ENCODE measurements at places on chromosomes 7 and 10. TPM values are rescaled to one million over a fixed set of nuclear protein-coding genes. Genes with fewer than 3 reads are reported as not detected.

DNA sequence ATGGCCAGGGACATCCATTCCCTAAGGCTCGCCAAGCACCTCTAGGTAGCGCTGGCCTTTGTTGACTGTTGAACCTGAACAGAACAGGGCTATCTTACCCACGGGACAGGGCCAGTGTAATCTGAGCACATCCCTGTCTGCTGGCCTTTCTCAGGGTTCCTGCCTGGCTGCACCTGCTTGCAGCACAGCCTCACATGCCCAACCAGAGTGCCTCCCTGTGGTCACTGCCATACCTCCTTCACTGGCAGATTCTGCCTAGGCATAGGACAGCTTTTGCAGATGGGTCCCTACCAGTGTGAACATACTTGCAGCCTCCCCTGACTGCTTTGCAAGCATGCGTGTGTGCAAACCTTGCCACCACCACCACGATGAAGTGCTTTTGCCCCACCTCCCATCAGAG, 15.8 kb upstream of the LIPN start:
- H3K36me3 ChIP-seq, result no peaks in the 10 kb centered on the region
- H3K27ac ChIP-seq, result no peak overlapping the region
- DNase-seq, result no peak
- H3K4me1 ChIP-seq, result no peaks in the 10 kb centered on the region
- H3K27me3 ChIP-seq, result peaks cover 6% of the 10 kb centered on the region
- no peak overlapping the region for H3K4me3 ChIP-seq

- no peaks in the 10 kb centered on the region for H3K27me3 ChIP-seq
- H3K4me1 ChIP-seq, result no peaks in the 10 kb centered on the region
- H3K36me3 ChIP-seq, result no peaks in the 10 kb centered on the region
Observed at GRCh38 chr10:36765782-36766414, 359.5 kb upstream of the ANKRD30A start.

- DNase-seq, result no peak
- H3K4me3 ChIP-seq, result no peak overlapping the region
- H3K4me1 ChIP-seq, result no peaks in the 10 kb centered on the region
- no peaks in the 10 kb centered on the region for H3K27me3 ChIP-seq
Observed at GRCh38 chr7:18421297-18422002, 74.1 kb upstream of the HDAC9 start.

DNA sequence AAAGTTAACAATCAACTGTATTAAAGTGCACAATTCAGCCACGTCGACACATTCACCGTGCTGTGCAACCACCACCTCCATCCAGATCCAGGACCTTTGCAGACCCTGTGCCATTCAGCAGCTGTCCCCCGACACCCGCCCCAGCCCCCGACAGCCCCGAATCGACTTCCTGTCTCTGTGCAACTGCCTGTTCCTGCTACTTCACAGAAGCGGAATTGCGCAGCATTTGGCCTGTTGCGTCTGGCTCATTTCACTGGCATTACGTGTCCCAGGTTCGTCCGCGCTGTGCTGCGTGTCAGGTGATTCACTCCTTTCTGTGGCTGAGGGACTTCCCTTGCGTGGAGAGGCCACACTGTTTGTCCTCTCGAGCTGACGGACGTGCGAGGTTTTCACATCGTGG, 33.2 kb upstream of the DNAAF5 start:
- no peak overlapping the region for H3K27ac ChIP-seq
- H3K4me3 ChIP-seq, result no peak overlapping the region
- no peaks in the 10 kb centered on the region for H3K27me3 ChIP-seq
- H3K4me1 ChIP-seq, result no peaks in the 10 kb centered on the region
- no peaks in the 10 kb centered on the region for H3K36me3 ChIP-seq
- DNase-seq, result no peak

DNA sequence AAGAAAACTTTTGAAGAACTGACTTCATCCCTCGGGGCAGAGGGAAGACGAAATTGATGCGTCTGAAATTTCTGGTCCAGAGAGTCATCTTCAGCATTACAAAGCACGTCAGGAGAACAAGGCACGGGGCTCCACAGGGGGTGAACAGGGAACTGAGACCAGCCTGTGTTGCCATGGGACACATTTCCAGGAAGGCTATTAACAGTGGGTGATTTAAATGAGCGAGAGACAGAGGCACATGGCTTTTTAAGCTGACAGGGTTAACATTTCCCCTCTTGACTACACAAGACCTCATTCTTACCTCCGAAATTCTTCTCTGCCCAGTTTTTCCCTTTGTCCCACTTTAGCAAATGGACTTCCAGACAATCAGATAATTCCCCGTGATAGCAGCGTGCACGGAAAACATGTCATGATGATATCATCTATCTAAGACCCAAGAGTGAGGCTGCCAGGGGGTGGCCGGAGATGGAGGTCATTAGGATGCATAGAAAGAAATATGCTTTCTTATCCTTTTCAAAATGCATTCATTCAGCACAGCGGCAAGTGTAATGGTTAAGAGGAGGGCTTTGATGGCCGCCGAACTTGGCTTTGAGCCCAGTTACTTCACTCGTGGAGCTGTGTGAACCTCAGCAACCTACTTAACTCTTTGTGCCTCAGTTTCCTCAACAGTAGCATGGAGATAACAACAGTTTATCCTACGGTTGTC, 248.0 kb downstream of the PRPF18 start:
- H3K4me1 ChIP-seq, result peaks cover 17% of the 10 kb centered on the region
- DNase-seq, result peak; percentile 72
- no peaks in the 10 kb centered on the region for H3K36me3 ChIP-seq
- H3K27ac ChIP-seq, result peak overlapping the region; percentile 11
- H3K4me3 ChIP-seq, result no peak overlapping the region

DNA sequence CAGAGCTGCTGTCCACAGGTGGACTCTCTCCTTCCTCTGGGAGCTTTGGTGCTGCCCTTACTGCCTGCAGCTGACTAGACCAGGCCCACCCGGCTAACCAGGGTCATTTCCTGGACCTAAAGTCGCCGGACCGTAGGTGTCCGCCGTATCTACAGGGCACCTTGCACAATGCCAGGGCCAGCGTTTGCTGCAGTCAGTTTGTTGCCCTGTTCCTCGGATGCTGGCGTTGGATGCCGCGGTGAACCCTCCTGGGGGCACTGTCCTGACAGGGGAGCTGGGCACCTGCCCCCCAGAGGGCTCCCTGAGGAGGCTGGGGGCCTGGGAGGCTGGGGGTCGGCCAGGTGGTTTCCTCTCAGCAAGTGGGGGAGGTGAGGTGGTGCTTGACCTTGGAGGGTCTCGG, 96.6 kb downstream of the UNCX start:
- no peak for DNase-seq
- no peaks in the 10 kb centered on the region for H3K27me3 ChIP-seq
- H3K36me3 ChIP-seq, result no peaks in the 10 kb centered on the region
- no peaks in the 10 kb centered on the region for H3K4me1 ChIP-seq

DNA sequence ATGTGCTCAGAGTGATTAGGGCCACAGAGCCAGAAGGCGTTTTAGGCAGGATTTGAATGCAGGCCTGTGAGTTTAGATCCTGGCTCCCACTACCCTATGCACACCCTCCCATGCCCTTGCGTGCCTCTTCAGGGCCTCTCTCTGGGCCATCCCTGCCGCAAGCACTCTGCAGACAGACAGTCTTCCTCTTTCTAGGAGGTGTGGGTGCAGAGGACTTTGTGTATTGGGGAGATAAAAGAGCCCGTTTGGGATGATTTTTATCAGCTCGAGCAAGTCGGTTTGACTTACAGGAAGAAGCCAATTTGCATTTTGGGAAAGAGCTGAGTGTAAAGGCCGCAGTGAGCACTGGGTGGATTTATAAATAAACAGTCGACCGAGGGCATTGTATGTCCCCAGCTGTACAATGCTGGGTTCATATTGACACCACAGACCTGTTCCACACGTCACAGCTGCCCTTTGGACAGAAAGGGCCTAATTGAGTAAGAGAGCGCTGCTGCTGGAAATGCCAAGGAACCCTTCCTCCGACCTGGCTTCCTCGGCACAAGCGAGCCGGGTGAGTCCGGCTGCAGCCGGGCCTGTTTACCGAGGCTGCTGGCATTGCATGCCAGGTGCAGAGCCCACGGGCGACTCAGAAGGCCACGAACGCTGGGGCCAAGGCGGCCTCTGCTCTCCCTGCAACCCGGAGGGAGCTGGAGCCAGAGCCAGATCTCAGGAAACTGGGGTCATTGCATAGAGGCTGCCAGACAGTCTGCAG, 25.1 kb downstream of the ZMIZ1 start:
- no peaks in the 10 kb centered on the region for H3K27me3 ChIP-seq
- no peak overlapping the region for H3K4me3 ChIP-seq
- H3K4me1 ChIP-seq, result peaks cover 29% of the 10 kb centered on the region

GRCh38 chr7:22386206-22386858, 29.4 kb upstream of the RAPGEF5 start:
- H3K36me3 ChIP-seq, result no peaks in the 10 kb centered on the region
- H3K27ac ChIP-seq, result no peak overlapping the region
- DNase-seq, result no peak
- H3K4me3 ChIP-seq, result no peak overlapping the region

DNA sequence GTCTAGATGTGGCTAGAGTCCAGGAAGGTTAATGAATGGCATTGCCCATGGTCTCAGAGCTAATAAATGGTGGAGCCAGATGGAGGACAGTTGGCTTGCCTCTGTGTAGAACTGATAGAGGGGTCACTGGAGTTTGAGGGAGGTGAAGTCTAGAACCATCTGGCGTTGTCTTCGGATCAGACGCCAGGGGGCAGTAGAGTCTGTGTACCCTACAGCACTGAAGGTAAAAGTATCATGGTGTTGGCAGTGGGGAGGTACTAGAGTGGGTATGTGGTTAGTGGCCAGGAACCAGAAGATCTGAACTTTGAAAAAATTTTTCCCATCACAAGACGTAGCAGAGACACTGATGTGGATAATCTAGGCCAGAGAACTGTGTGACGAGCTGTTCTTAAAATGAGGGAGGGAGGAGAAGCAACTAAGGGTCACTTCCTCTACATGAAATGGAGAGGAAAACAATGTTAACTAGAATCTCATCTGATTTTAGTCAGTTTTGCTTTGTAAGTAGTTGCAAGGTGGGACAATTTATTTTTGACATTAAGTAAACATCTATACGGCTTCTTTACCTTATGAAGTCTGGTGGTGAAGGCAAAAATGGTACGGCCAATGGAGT, 227.9 kb upstream of the PRSS58 start:
- no peaks in the 10 kb centered on the region for H3K27me3 ChIP-seq
- no peak overlapping the region for H3K27ac ChIP-seq
- no peak overlapping the region for H3K4me3 ChIP-seq
- no peak for DNase-seq
- H3K4me1 ChIP-seq, result peaks cover 2% of the 10 kb centered on the region
- no peaks in the 10 kb centered on the region for H3K36me3 ChIP-seq

The TMEM270 gene
- not detected for total RNA-seq

The SPDYE2B gene
- total RNA-seq, result not detected

The LIPN gene
- not detected for total RNA-seq

Data from fibroblast of lung (primary cell).